ENCODE measurements at places on chromosomes 4 and X.

DNA sequence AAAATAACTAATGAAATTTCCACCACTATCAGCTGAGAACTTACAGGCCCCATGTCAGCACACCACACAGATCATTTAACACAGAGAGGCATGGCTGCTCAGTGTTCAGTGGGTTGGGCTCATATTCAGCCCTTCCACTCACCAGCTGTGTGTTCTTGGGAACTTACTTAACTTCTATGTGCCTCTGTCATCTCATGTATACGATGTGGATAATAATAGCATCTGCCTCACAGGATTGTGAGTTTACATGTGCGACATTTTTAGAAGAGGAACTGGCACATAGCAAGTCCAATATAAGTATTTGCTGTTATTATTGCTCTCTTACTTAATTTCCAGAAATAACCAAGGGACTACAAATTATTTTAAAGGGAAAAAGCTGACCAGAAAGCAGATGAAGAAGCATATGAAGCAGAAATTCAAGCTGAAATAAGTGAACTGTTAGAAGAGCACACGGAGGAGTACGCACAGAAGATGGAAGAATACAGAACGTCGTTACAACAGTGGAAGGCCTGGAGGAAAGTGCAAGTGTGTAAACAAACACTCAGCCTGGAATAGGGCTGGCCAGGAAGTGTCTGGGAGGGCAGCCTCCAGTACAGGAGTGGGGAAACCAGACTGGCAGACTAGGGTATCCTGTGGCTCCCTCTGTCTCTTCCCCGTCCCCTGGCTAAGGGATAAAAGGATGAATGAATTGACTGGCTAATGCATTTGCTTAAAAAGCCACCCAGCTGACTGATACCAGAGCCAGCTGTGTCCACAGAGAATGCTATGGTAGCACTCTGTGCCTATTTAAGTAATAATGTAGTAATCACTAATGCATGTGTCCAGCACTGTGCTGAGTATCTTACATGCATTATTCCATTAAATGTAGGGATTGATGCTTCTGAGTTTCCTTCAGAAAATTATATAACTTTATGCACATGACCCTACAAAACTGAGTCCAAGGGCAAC lies 67.1 kb downstream of the CC2D2A start:
- H3K36me3 ChIP-seq = peaks cover 28% of the 10 kb centered on the region
- H3K27ac ChIP-seq = no peak overlapping the region
- H3K4me3 ChIP-seq = no peak overlapping the region
- DNase-seq = no peak
- H3K27me3 ChIP-seq = no peaks in the 10 kb centered on the region

DNA sequence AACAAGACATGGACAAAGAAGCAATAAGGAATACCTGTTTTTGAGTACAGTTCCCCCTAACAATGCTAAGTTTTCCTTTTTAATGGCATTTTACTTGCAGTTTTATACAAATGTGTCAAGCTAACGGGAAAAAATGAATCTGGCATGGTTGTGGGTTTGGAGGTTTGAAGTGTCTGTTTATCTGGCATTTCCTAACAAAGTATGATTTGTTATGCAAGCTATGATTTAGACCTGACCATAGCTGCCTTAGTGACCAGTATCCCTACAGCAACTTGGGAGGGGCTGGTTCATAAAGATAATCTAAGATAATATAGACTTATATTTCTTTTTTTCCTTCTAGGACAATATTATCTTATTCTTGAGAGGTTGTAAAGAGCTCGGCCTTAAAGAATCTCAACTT lies 60.6 kb downstream of the LIMCH1 start:
- no peaks in the 10 kb centered on the region for H3K27me3 ChIP-seq
- no peaks in the 10 kb centered on the region for H3K4me1 ChIP-seq
- H3K4me3 ChIP-seq = no peak overlapping the region
- H3K27ac ChIP-seq = no peak overlapping the region
- no peaks in the 10 kb centered on the region for H3K36me3 ChIP-seq
- DNase-seq = no peak

- no peak overlapping the region for H3K4me3 ChIP-seq
- no peak for DNase-seq
- no peaks in the 10 kb centered on the region for H3K4me1 ChIP-seq
- H3K36me3 ChIP-seq = no peaks in the 10 kb centered on the region
- H3K27ac ChIP-seq = no peak overlapping the region
Observed at GRCh38 chrX:45667666-45668065, 467.0 kb upstream of the DIPK2B start.

GRCh38 chrX:41031256-41031967 lies 53.8 kb upstream of the USP9X start:
- DNase-seq = no peak
- H3K27ac ChIP-seq = no peak overlapping the region
- no peaks in the 10 kb centered on the region for H3K4me1 ChIP-seq
- H3K27me3 ChIP-seq = peaks cover 7% of the 10 kb centered on the region
- H3K4me3 ChIP-seq = no peak overlapping the region

- no peaks in the 10 kb centered on the region for H3K36me3 ChIP-seq
- no peak overlapping the region for H3K4me3 ChIP-seq
- H3K27ac ChIP-seq = no peak overlapping the region
- DNase-seq = no peak
- H3K27me3 ChIP-seq = no peaks in the 10 kb centered on the region
Observed at GRCh38 chr4:10734697-10735096, 50.1 kb upstream of the CLNK start.

GRCh38 chr4:149784018-149784417 lies 31.6 kb downstream of the IQCM start:
- H3K27me3 ChIP-seq = no peaks in the 10 kb centered on the region
- no peak overlapping the region for H3K4me3 ChIP-seq
- no peaks in the 10 kb centered on the region for H3K36me3 ChIP-seq
- DNase-seq = no peak

- no peaks in the 10 kb centered on the region for H3K27me3 ChIP-seq
- H3K4me3 ChIP-seq = no peak overlapping the region
- no peak for DNase-seq
- H3K27ac ChIP-seq = no peak overlapping the region
- no peaks in the 10 kb centered on the region for H3K4me1 ChIP-seq
- H3K36me3 ChIP-seq = no peaks in the 10 kb centered on the region
Observed at GRCh38 chrX:8089141-8089540, 81.9 kb downstream of the VCX2 start.

DNA sequence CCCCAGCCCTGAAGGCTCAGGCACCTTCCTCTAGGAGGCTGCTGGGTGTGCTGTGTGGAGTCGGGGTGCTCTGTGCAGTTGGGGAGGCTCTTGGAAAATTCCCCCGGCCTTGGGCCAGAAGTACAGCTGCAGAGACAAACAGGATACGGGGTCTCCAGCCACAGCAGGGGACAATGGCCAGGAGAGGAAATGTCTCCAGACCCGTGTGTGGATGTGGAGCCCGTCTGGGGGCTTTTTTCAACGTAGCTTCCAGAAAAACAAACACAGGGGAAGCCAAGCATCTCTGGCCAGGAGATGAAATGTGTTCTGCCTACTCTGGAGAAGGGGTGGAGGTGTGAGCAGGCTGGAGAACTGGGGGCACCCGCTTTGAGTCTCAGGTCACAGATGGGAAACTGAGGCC lies 3.7 kb upstream of the SH3TC1 start:
- H3K27ac ChIP-seq = no peak overlapping the region
- H3K4me1 ChIP-seq = peaks cover 70% of the 10 kb centered on the region
- DNase-seq = no peak
- no peaks in the 10 kb centered on the region for H3K27me3 ChIP-seq
- no peaks in the 10 kb centered on the region for H3K36me3 ChIP-seq

DNA sequence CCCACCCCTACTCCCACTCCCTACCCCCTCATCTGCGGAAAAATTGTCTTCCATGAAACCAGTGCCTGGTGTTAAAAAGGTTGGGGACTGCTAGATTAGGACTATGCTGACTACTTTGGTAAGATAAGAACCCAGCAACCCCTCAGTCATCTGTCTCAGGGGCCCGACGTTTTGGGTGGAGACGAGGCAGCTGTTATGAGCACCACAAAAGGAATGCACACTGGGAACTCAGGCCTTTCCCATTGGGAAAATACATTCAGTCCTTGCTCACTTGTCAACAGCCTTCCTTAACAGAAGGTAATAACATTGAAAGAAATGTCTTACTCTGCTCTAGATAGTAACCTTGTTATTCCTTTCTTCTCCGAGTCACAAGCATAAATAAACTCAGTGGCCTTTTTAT lies 310.8 kb downstream of the AFF2 start:
- no peaks in the 10 kb centered on the region for H3K36me3 ChIP-seq
- no peak overlapping the region for H3K4me3 ChIP-seq
- no peak overlapping the region for H3K27ac ChIP-seq
- no peaks in the 10 kb centered on the region for H3K4me1 ChIP-seq
- no peak for DNase-seq
- H3K27me3 ChIP-seq = no peaks in the 10 kb centered on the region

DNA sequence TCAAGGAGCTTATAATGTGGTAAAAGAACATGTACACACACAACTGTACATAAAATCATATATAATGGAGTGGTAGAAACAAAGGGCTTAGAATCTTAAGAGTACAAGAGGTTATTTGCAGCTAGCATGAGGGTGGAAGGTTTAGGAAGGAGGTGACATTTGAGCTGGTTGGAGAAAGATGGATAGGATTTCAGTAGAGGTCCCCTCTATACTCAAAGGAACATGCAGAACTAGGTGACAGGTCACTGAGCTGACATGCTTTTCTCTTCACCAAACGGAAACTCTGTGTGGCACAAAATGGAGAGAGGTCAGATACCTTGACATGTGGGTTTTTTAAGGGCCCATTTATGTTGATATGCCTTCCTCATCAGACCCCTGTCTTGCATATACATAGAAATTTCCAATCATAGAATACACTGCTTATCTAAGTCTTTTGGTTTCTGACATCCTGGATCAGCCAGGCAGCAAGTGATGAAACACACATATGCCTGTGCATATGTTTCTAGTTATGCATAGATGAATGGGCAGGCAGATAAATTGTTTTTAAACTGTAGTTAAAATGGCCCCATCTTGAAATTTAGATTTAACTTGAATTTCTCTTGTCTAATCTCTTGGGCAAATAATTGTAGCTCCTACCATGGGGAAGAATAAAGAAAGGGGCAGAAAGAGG lies 29.3 kb downstream of the CLCN5 start:
- H3K4me1 ChIP-seq = peaks cover 15% of the 10 kb centered on the region
- no peak for DNase-seq
- H3K36me3 ChIP-seq = no peaks in the 10 kb centered on the region

- H3K27ac ChIP-seq = no peak overlapping the region
- no peaks in the 10 kb centered on the region for H3K27me3 ChIP-seq
- no peak overlapping the region for H3K4me3 ChIP-seq
- H3K36me3 ChIP-seq = no peaks in the 10 kb centered on the region
- no peak for DNase-seq
Observed at GRCh38 chrX:135977611-135978010, 3.8 kb upstream of the MMGT1 start.

- no peak overlapping the region for H3K27ac ChIP-seq
- H3K4me1 ChIP-seq = no peaks in the 10 kb centered on the region
- H3K27me3 ChIP-seq = no peaks in the 10 kb centered on the region
- no peak for DNase-seq
- no peaks in the 10 kb centered on the region for H3K36me3 ChIP-seq
Observed at GRCh38 chrX:22889819-22890218, 109.9 kb upstream of the DDX53 start.

DNA sequence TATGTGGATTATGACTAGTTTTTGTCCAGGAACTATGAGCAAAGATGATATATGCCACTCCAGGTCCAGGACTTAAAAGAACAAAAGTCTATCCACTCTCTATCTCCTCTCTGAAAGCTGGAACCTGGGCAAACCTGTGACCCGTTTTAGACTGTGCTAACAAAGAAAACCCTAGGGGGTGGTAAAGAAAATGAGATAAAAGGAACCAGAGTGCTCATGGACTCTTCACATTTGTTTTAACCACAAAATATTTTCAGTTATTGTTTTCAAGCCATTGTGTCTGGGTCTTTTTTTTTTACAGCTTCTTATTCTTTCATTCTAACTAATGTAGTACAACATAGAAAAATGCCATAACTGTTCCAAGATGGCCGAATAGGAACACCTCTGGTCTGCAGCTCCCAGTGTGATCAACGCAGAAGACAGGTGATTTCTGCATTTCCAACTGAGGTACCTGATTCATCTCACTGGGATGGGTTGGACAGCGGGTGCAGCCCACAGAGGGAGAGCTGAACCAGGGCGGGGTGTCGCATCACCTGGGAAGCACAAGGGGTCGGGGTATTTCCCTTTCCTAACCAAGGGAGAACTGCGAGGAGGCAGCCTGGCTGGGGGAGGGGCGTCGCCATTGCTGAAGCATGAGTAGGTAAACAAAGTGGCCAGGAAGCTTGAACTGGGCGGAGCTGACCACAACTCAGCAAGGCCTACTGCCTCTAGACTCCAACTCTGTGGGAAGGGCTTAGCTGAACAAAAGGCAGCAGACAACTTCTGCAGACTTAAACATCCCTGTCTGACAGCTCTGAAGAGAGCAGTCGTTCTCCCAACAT lies 45.1 kb downstream of the CHM start:
- no peak overlapping the region for H3K4me3 ChIP-seq
- no peak overlapping the region for H3K27ac ChIP-seq
- H3K36me3 ChIP-seq = no peaks in the 10 kb centered on the region

DNA sequence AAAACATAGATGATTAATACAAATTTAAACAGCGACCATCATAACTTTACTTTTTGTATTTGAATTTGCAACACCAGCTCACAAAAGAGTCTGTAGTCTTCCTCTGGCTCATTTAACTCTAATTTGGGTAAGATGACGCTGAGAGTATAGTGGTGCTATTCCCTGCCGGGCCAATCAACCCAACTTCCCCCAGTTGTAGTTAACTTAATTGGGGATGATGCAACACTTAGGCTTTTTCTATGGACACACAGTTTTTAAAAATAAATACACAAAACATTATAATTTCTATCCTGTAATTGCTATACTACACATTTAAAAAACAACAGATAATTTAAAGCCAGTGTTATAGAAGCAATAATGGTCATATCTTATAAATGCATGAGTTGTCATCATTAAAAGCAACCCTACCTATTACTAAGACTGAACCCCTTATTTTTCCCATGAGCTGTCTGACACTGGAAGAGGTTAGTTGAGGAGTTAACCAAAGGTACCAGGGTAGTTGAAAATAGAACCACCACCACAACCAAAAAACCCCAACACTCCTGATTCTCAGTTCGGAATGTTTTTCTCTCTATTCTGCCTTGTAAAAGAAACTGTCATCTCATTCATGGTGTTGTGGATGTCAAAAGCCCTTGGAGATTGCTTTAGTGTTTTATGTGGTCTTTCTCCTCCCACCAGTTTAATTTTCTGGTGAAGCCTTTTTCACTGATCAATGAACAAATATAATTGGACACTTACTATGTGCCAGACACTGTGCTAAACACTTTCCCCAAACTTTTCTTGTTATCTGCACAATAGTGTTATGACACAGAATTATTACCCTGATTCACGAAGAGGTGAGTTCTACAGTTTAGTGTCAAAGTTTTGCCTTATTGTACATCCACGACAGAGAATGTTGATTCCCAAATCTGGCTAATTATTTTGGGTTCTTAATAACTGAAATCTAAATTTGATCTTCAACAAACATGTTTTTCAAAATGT lies 61.5 kb upstream of the RAPGEF2 start:
- no peak overlapping the region for H3K27ac ChIP-seq
- no peaks in the 10 kb centered on the region for H3K4me1 ChIP-seq
- no peak overlapping the region for H3K4me3 ChIP-seq
- H3K27me3 ChIP-seq = no peaks in the 10 kb centered on the region

DNA sequence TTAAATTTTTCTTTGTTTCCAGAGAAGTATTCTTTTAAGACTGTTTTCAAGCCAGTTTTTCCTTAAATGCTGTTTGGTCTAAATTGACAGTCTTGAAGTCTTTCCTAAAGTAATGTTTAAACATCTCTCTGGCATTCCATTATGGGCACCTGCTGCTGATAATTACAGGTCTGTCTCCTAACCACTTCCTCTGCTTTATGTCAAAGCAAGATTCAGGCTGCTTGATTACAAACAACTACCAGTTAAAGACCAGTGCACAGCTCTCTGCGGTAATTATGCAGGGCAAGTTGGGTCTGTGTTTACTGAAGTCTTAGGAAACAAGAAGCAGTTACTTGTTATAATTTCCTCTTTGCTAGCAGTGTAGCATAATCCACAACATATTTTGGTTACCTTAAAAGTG lies 17.6 kb downstream of the UNC5C start:
- no peak overlapping the region for H3K4me3 ChIP-seq
- no peak for DNase-seq
- no peaks in the 10 kb centered on the region for H3K36me3 ChIP-seq

Data from CD14-positive monocyte (primary cell).